ENCODE measurements at places on chromosomes 11 and 22.

DNA sequence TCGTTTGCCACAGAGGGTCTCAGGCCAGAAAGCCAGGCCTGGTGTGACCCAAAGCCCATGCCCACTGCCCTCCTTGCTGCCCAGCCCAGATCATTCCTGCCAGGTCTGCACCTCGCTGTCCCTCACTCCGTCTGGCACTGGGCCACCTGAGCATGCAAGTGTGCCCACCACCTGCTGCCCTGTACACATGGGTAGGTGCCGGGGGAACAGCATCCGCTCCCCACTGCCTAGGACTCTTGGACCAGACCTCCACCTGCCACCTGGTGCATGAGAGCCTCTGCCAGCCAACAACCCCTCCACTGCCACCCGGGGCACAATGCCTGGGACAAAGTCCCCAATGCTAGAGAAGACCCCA, 12.5 kb downstream of the MGAT3 start:
- DNase-seq, result no peak

DNA sequence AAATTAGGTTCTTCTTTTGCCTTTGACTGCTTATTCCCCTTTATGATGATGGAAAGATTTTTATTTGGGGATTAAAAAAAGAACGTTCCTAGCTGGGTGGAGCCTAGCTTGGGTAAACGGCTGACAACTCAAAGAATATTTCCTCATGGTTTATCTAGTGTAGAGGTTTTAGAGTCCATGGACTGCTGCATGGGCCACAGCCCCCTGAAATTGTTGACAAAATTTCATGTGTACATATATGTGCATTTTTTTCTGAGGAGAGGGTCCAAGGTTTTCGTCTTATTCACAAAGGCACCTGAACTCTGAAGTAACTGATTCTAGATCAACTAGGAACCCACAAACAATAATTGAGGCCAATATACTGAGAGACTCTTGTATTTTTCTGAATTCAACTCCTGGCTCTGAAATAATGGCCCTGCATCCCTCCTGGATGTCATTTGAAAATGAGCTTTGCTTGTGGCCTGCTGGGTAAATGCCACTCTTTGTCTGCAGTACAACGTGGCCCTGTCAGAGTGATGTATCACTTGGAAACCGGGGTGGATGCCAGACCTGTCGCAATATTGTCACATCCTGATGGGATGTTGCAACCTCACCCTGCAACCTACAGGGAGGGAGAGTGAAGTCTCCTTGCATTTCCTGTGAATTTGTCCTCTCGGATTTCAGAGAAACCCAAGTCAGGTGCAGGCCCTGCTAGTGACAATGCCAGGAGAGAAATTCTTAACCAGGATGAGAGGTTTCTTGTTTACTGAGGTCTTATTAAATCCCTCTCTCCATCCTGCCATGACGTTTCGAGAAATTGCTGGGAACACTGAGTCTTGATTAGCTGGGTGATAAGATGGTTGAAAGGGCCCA, 33.8 kb downstream of the EHF start:
- DNase-seq, result no peak

GRCh38 chr11:125980436-125980835, 34.6 kb downstream of the VSIG10L2 start:
- DNase-seq, result no peak

- no peak for DNase-seq
Measured at GRCh38 chr11:32379719-32380118, 55.6 kb downstream of the WT1 start.

GRCh38 chr11:78318321-78319114, 99.1 kb downstream of the GAB2 start:
- DNase-seq, result no peak

GRCh38 chr22:41254230-41254629, 13.5 kb upstream of the CHADL start:
- no peak for DNase-seq

DNA sequence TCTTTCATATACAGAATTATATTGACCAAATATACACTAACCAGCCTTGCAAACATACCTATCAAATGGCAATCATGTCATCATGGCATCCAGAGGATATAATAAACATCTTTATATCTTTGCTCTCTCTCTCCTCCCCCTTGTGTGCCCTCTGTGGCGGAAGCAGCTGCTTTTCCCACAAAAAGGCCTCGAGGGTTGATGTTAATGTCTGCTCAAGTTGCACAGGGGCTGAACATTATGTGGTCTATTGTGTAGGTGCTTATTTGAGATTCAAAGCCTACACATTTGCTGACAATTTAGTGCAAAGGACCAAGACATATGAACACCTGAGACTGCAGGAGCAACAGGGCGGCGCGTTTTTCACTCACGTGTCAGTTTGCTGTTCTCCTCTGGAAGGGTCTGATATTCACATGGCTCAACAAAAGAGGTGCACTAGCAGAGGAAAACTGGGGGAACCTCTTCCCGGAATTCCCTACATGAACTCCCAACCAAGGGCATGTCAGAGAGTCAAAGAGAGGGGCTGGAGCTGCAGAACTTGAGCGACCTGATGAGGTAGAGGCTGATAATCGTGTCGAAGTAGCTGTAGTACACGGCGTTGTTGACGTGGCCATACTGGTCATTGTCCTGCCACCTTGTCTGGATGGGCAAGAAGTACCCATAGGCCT, 138.8 kb downstream of the RCN1 start:
- DNase-seq, result no peak

DNA sequence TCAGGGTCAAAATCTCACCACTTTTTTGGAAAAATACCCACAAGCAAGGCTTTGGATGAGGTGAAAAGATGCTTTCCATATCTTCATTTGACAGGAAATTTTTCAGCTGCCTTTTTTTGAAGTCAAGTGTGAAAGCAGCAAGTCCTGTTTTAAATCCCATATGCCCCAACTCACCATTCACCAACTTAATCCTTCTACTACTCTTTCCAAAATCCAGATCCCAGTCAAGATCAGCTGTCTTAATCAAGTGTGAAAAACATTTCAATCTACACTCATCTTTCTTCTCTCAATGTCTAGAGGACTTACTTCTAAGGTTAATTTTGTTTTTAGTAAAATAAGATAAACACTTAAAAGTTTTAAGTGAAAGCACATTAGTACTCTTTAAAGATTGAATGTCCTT, 128.4 kb upstream of the CEP126 start:
- no peak for DNase-seq

Measured in T-helper 1 cell (primary cell).